ENCODE measurements at places on chromosomes 4 and X. TPM values are rescaled to one million over a fixed set of nuclear protein-coding genes. Genes with fewer than 3 reads are reported as not detected.

CT55 gene
- not detected for total RNA-seq

ENPP6 gene
- not detected for total RNA-seq

SSX4B gene
- not detected for total RNA-seq

PCSK1N gene
- total RNA-seq: 13.1 TPM

ZNF595 gene
- 7.4 TPM for total RNA-seq

ELK1 gene
- total RNA-seq: 9.8 TPM

SMIM43 gene
- under 0.01 TPM for total RNA-seq

DDX53 gene
- not detected for total RNA-seq

SPANXN4 gene
- not detected for total RNA-seq

BTC gene
- total RNA-seq: not detected

AADAT gene
- 18.8 TPM for total RNA-seq

STAP1 gene
- not detected for total RNA-seq

PNMA3 gene
- total RNA-seq: not detected

HMX1 gene
- not detected for total RNA-seq

EREG gene
- total RNA-seq: 5.3 TPM

JADE3 gene
- 6.2 TPM for total RNA-seq

NR3C2 gene
- total RNA-seq: 52.4 TPM

KCNE5 gene
- total RNA-seq: 2.0 TPM

TEX13D gene
- total RNA-seq: not detected

GDPD2 gene
- total RNA-seq: 0.11 TPM

CNGA1 gene
- 0.11 TPM for total RNA-seq

IL13RA2 gene
- 0.11 TPM for total RNA-seq

ALG13 gene
- 61.2 TPM for total RNA-seq

VCX3A gene
- not detected for total RNA-seq

MAGEB5 gene
- not detected for total RNA-seq

GPR143 gene
- total RNA-seq: 5.9 TPM

GC gene
- total RNA-seq: not detected
